ENCODE measurements at places on chromosomes 4 and X.

DNA sequence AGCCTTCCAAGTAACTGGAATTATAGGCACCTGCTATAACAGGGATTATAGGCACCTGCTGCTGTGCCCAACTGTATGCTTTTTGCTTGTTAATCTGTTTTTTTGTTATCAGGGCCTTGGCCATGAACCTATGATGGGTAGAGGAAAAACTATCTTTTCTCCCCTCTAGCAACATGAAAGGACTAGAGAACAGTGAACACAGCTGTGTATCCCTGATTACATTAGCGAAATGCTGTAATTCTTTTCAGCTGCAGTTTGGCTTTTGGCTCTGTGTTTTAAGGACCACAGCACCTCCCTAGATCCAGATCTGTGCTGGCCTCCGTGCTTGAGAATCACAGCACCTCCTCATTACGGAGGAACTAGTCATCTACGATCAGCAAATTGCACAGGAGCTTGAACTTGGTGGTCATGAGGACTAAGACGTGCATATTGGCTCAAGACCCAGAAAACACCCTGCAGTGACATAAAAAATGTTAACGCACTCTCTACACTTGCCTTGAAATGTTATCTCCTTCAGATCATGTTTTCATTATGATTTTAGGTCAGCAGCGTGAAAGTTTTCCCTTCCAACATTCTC, 57.7 kb upstream of the S100G start:
- DNase-seq, result no peak
- H3K4me1 ChIP-seq, result no peaks in the 10 kb centered on the region
- no peak overlapping the region for H3K4me3 ChIP-seq
- H3K27me3 ChIP-seq, result no peaks in the 10 kb centered on the region
- no peak overlapping the region for H3K27ac ChIP-seq
- H3K36me3 ChIP-seq, result peaks cover 5% of the 10 kb centered on the region

GRCh38 chr4:182492423-182492822, 249.2 kb downstream of the TENM3 start:
- no peaks in the 10 kb centered on the region for H3K4me1 ChIP-seq
- H3K4me3 ChIP-seq, result no peak overlapping the region
- H3K36me3 ChIP-seq, result no peaks in the 10 kb centered on the region
- no peak overlapping the region for H3K27ac ChIP-seq
- DNase-seq, result no peak
- peaks cover 3% of the 10 kb centered on the region for H3K27me3 ChIP-seq

GRCh38 chr4:173318648-173319211, 15.4 kb downstream of the HMGB2 start:
- H3K4me1 ChIP-seq, result no peaks in the 10 kb centered on the region
- no peak overlapping the region for H3K4me3 ChIP-seq
- H3K27me3 ChIP-seq, result no peaks in the 10 kb centered on the region
- no peak for DNase-seq

DNA sequence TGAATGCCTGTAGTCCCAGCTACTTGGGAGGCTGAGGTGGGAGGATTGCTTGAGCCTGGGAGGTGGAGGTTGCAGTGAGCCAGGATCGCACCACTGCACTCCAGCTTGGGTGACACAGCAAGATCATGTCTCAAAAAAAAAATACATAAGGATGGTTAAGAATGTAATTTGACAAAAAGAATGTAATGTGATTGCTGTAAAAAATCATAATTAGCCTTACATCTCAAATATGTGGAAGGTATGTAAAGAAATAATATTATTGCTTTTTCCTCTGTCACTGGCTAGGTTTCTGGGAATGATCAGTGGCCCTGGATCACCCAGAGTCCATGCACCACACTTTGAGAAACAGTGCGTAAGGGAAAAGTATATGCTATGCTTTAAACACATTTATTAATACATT, 106.1 kb upstream of the C1GALT1C1 start:
- DNase-seq, result no peak
- H3K27me3 ChIP-seq, result peaks cover 6% of the 10 kb centered on the region
- H3K27ac ChIP-seq, result no peak overlapping the region
- H3K4me1 ChIP-seq, result no peaks in the 10 kb centered on the region
- no peak overlapping the region for H3K4me3 ChIP-seq

DNA sequence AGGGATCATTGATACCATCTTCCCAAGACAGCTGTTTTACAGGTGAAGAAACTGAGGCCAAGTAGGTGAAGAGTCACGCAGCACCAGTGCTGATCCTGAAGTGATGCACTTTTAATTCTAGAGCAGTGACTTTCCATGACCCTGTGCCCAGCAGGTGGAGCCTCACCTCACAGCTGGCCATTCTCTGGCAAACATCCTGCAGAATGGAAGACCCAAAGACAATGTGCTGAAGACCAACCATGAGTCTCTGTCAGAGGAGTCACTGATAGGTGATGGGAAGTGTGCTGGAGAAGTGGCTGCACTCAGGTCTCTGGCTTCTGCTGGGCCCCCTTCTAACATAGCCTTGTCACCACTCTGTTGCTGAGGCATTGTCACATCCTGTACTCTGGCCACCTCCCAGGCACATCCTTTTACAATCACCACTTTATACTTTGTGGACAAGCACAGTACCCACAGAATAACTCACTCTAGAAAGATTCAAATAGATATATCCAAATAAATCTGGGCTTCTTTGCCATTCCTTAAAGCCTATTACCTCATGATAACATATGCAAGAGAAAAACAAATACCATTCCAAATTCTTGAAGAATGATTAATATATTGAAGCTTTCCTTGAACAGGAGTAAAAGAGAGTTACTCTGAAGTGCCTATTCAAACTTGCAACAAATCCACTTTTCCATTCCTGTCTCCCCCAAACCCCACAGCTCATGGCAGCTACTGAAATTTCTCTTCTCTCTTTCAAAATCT, 64.1 kb upstream of the SCOC start:
- no peak overlapping the region for H3K27ac ChIP-seq
- H3K27me3 ChIP-seq, result peaks cover 9% of the 10 kb centered on the region
- no peak for DNase-seq

- H3K4me1 ChIP-seq, result no peaks in the 10 kb centered on the region
- H3K36me3 ChIP-seq, result no peaks in the 10 kb centered on the region
- DNase-seq, result no peak
- no peak overlapping the region for H3K27ac ChIP-seq
- H3K4me3 ChIP-seq, result no peak overlapping the region
These were observed 102.9 kb upstream of the ARSJ start for GRCh38 chr4:114082348-114082747.

- H3K36me3 ChIP-seq, result peaks cover 8% of the 10 kb centered on the region
- no peak overlapping the region for H3K4me3 ChIP-seq
These were observed 819.1 kb downstream of the TRIML1 start for GRCh38 chr4:188958346-188958745.

- H3K4me1 ChIP-seq, result peaks cover 31% of the 10 kb centered on the region
- H3K27ac ChIP-seq, result no peak overlapping the region
- H3K27me3 ChIP-seq, result no peaks in the 10 kb centered on the region
- H3K4me3 ChIP-seq, result peak overlapping the region; percentile 5
- H3K36me3 ChIP-seq, result no peaks in the 10 kb centered on the region
These were observed 62.8 kb downstream of the LRBA start for GRCh38 chr4:150952167-150952845.

DNA sequence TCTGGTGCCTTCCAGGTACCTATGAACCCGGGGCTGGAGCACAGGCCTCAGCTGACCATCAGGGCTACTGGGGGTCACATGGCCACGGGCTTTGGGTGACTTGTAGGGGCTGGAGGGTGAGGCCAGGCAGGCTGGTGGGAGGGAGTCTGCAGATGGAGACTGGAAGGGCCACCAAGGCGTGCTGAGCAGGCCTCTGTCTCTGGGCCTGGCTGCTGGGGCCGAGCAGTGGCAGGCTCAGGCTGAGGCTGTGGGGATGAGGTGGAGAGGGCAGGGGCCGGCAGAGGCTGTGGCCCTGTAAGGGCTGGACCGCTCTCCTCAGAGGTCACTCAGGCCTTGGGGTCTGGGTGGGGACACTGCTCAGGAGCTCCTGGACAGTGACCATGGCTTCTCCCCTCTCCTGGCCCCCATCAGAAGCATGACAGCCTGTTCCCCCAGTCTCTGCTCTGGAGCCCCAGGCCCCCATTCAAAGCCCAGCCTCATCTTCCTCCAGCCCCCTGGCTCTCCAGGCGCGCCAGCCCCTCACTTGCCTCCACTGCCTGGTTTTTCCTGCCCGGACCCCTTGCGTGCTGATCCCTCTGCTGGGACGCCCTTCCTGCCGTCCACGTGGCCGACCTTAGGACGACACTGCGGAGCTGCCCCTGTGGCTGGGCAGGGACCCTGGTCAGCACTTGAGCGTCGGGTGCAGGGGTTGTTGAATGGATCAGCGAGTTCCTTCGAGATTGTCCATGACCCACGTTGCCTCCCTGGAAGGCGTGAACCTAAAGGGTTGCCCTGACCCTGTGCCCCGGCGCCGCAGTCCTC, 11.1 kb upstream of the NAT8L start:
- H3K36me3 ChIP-seq, result no peaks in the 10 kb centered on the region
- H3K27ac ChIP-seq, result no peak overlapping the region
- no peak overlapping the region for H3K4me3 ChIP-seq
- no peak for DNase-seq
- H3K27me3 ChIP-seq, result peaks cover 17% of the 10 kb centered on the region

DNA sequence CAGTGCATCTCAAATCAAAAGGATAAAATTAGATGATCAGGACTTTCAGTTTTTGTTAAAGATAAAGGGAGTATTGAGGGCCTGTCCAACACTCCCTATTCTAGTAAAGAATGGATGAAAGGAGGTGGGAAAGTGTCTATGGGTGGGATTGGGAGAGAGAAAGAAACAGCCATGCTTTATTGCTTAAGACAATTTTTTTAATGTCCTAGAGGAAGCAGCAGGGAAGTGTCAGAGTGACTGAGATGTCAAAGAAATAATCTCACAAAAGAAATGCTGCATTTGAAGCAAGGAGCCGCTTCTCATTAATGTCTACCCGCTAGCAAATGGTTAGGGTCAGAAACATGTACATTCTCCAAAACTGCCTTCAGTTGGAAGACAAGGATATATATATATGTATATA, 117.4 kb upstream of the GALNT7 start:
- no peaks in the 10 kb centered on the region for H3K36me3 ChIP-seq
- DNase-seq, result no peak
- H3K4me1 ChIP-seq, result no peaks in the 10 kb centered on the region
- H3K27ac ChIP-seq, result no peak overlapping the region
- H3K27me3 ChIP-seq, result peaks cover 8% of the 10 kb centered on the region

DNA sequence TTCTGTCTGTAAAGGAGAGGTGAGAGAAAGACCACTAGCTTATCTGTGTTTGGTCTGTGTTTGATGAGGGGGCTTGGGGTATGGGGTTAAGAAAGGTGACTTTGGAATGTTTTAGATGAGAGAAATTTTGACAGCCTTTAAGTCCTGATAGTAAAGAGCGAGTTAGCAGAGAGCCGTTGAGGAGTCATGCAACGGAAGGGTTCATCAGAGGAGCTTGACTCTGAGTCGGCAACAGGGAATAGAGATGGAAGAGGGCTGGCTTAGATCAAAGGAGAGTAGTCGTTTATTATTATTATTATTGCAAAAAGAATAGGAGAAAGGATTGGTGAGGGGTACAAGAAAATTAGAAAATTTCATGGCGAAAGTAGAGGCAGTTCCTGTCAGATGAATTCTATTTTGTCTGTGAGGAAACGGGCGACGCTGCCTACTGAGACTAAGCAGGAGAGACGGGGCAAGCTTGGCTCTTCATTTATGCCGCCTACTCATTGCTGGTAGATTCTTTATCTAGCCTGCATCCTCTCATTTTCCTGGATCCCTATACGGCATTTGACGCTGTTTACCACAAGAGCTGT, 473 bp upstream of the VAMP7 start:
- peak overlapping the region; percentile 81 for H3K4me3 ChIP-seq
- peak overlapping the region; percentile 45 for H3K27ac ChIP-seq
- no peak for DNase-seq
- peaks cover 31% of the 10 kb centered on the region for H3K4me1 ChIP-seq

- no peak overlapping the region for H3K4me3 ChIP-seq
- no peaks in the 10 kb centered on the region for H3K36me3 ChIP-seq
- H3K27me3 ChIP-seq, result no peaks in the 10 kb centered on the region
- no peaks in the 10 kb centered on the region for H3K4me1 ChIP-seq
These were observed 5.6 kb downstream of the MSANTD1 start for GRCh38 chr4:3254302-3255131.
